ENCODE measurements at places on chromosomes 1 and 21.

- DNase-seq: no peak
Measured at GRCh38 chr21:34255073-34255472, 108.7 kb upstream of the KCNE2 start.

DNA sequence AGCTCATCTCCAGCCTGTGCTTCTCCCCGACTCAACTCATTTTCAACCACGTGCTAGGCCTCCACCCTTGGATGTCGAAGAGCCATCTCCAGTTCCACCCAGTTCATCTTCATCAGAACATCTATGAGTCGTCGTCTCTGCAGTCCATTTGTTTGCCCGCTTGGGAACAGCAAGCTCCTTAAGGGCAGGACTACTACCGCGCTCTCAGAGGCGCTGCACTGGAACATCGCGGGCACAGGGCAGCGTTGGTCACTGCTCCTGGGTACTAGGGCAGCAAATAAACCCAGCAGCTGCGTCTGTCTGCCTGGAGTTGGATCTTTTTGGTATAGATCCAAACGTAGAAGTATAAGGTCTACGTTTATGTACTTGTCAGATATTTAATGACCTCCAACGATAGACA lies 478 bp upstream of the PRDM2 start:
- peak; percentile 5 for DNase-seq

GRCh38 chr1:90717665-90718410 lies 736 bp upstream of the BARHL2 start:
- DNase-seq: no peak

DNA sequence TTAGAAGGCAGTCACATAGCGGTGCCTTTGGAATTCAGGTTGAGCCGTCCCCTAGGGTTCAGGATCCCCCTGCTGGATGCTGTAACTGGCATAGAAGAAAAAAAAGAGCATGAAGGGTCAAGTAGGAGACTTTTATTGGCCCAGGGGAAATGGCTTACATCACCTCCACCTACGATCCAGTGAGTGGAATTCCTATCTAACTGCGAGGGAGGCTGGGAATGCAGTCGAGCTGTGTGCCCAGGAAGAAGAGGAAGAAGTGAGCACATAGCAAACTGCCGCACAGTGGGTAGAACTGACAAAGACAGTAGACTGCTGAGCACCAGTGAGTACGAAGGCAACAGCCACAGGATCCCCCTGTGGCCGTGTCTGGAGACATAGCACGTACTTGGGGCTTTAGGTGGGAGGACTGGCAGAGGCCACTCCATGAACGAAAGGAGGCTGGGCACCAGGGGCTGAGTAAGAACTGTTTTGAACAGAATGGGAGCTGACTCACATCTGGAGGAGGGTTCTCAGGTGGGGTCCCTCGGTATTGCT lies 79.2 kb downstream of the RNF220 start:
- no peak for DNase-seq

- no peak for DNase-seq
Measured at GRCh38 chr1:56057466-56058405, 521.6 kb downstream of the PLPP3 start.

DNA sequence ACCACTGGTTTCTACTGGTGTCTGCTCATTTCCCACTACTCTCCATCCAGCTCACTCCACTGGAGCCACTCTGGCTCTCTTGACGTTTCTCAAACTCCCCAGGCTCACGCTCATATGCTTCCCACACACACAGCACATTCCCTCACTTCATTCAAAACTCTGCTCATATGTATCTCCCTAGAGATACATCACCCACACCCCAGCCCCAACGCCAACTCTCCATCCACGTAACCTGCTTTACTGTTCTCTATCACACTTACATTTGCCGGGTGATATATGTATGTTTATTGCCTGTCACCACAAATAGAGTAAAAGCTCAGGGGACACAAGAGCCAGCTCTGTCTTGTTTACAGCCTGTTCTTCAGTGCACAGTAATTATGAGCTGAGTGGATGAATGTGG lies 22.2 kb downstream of the EBNA1BP2 start:
- DNase-seq: no peak

- no peak for DNase-seq
Measured at GRCh38 chr1:26274801-26275425, 5.0 kb upstream of the SH3BGRL3 start.

DNA sequence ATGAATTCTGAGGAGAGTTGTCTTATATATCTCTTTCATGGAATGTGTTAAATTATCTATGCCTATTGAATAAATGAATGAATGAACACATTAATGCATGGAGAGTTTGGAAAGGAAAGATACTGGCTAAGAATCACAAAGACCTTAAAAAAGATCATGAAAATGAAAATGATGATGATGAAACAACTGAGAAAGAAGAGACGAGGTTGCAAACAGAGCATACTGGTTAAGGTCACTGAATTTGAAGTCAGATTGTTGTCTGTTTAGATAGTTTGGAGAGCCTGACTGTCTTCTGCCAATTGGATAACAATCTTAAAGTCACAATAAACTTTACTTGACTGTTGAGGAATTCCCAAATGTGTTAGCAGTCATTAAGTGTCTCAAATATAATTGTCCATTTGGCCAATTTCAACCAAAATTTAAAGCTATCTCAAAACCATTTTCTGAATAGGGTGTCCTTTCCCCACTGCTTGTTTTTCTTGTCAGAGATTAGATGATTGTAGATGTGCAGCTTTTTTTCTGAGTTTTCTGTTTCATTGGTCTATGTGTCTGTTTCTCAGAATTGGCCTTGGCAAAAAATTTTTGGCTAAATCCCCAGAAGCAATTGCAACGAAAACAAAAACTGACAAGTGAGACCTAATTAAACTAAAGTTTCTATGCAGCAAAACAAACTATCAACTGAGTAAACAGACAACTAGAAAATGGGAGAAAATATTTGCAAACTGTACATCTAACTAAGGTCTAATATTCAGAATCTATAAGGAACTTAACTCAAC lies 132.2 kb downstream of the PTGER3 start:
- DNase-seq: no peak

- DNase-seq: no peak
Measured at GRCh38 chr1:70042090-70042731, 163.2 kb downstream of the LRRC40 start.

GRCh38 chr1:41835485-41835884 lies 83.2 kb downstream of the HIVEP3 start:
- no peak for DNase-seq

DNA sequence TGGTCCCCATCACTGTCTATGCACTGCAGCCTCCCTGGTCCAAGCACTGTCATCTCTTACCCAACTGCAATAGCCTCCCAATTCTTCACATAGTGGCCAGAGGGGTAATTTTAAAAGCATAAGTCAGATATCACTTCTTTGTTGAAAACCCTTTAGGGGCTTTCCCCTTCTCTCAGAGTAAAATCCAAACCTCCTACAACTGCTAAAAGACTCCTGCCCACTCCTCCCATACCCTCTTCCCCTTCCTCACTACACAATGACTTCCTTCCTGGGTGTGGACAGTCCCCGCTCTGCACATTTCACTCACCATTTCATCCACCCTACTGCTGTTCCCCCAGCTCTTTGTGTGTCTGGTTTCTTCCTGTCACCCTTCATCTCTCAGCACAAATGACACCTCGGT lies 8.3 kb downstream of the MCOLN2 start:
- DNase-seq: no peak

DNA sequence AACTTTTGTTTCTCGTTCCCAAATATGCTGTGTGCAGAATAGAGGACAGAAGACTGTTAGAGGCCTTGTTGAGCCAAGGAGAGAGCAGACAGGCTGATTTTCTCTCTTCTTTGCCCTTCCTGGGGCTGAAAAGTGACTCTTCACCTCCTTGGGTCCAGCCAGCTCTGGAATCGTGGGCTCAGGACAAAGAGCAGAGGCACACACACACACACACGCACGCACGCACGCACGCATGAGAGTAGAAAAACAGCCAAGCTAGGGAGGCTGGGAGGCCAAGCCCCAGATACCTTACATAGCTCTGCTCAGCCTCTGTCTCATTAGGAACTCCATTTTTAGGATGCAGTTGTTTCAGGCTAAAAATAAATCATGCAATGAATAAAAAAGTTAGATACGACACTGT lies at the start of gene CASQ2:
Gene CASQ2, minus strand, starts transcription at position 166 of the 400 bp plus-strand sequence. CDS start 173 bp downstream, outside the sequence.
- no peak for DNase-seq

DNA sequence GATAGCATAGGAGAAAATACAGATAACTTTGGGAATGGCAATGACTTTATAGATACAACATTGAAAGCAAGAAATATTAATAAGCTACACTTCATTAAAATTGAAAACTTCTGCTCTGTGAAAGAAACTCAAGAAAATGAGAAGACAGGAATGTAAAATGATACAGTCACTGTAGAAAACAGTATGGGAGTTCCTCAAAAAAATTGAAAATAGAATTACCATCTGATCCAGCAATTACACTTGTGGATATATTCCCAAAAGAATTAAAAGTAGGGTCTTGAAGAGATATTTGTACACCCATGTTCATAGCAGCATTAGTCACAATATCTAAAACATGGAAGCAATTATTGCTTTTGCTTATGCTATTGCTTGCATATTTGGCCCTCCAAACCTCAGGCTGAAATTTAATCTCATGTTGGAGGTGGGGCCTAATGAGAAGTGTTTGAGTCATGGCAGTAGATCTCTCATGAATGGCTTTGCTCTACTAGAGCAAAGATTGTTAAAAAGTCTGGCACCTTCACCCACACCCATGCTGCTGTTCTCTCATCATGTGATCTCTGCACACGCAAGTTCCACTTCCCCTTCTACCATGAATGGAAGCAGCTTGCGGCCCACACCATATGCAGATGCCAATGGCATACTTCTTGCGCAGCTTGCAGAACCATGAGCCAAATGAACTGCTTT lies 15.3 kb upstream of the AHCYL1 start:
- no peak for DNase-seq

GRCh38 chr1:116152950-116153691 lies 41.9 kb downstream of the MAB21L3 start:
- no peak for DNase-seq

- no peak for DNase-seq
Measured at GRCh38 chr1:235998812-235999211, 66.1 kb downstream of the NID1 start.

- DNase-seq: no peak
Measured at GRCh38 chr21:26385721-26386120, 187.4 kb downstream of the CYYR1 start.

DNA sequence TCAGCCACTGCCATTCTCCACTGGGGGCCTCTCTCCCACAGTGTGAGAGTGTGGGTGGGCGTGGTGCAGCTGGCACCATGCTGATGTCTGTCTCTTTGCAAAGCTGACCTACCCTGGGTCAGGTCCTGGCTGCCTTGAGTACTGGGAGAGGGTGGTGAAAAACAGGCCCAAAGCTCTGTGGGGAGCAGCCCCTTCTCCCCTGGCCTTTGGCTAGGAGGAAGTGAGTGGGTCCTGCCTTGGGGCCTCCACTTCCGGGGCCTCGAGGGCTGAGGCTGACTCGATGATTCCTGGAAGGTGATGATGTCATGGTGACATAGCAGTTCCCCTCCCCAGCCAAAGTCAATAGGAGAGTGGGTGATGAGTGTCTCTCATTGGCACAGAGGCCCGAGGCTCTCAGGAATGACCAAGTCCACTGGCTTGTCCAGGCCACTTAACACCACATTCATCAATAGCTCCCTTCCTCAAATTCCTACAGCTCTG lies 53.0 kb downstream of the IER5 start:
- no peak for DNase-seq

DNA sequence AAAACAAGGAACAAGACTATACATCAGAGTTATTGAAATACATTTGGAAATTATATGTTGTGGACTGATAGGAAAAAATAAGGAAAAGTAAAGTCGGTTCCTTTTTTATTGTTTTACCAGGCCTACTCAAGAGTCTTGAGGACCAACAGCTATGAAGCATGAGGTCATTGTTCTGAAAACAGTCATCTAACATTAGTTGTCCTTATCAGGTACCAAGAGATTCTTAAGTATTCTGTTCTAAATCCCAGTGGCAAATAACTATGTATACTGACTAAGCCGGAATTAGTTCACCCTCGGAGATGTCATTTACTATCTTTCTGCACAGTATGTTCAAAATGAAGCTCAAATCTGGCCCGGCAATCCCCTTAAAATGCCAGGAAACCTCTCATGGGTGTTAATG lies 585 bp downstream of the ADGRL4 start:
- no peak for DNase-seq

DNA sequence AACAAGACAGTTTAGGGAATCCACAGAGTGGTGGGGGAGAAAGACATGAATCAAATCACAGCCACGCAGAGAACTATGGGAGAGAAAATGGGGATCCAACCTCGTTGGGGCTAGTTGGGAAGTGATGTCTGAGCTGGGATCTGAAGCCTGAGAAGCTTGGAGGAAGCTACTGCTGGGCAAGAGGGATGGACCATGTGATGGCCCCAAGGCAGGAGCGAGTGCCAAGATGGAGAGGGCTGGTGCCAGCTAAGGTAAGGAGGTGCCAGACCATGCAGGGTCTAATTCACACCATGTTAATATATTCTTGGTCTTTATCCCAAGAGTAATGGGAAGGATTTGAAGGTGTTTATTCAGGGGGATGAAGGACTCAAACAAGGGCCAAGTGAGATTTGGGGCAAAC lies 18.2 kb upstream of the TCEA3 start:
- DNase-seq: no peak

GRCh38 chr1:33000427-33001026 lies 35.9 kb upstream of the RNF19B start:
- no peak for DNase-seq

DNA sequence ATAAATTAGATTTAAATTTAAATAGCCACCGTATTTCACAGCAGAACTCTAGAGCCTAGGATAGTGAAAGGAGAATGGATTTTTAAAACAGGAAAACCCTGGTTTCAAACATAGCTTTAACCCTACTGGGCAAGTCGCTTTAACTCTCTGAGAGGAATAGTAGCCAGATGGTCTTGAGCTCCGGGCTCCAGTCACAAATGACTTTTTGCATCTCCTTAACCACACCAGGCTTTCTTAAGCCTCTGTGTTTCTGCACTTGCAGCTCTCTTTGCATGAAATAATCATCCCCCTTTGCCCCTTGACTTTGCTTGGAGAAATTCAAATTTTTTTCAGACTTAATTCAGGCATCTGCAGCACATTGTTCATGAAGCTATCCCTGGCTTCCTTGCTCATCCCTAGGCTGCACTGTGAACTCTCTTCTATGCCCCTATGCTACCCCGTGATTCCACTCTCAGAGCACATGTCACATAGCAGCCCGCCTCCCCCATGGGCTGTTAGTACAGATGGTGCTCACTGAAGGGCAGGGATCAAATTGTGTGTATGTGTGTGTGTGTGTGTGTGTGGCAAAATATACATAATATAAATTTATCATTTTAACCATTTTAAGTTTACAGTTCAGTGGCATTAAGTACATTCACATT lies 68.8 kb upstream of the DAB1 start:
- no peak for DNase-seq

GRCh38 chr1:157363660-157364140 lies 188.6 kb downstream of the FCRL5 start:
- peak; percentile 27 for DNase-seq

All from Ammon's horn (tissue), 1 donor.